ENCODE measurements at places on chromosomes 6 and 20.

- no peak for DNase-seq
Measured at GRCh38 chr20:768426-768978, at the start of gene SLC52A3. Gene SLC52A3, minus strand, starts transcription at chr20:768500. Its CDS starts 2,726 bp downstream, at chr20:765774.

GRCh38 chr20:46520976-46521579 is 7.7 kb upstream of the ZNF334 start:
- no peak for DNase-seq

GRCh38 chr6:157538168-157538567 is 157.2 kb downstream of the ZDHHC14 start:
- DNase-seq, result no peak

DNA sequence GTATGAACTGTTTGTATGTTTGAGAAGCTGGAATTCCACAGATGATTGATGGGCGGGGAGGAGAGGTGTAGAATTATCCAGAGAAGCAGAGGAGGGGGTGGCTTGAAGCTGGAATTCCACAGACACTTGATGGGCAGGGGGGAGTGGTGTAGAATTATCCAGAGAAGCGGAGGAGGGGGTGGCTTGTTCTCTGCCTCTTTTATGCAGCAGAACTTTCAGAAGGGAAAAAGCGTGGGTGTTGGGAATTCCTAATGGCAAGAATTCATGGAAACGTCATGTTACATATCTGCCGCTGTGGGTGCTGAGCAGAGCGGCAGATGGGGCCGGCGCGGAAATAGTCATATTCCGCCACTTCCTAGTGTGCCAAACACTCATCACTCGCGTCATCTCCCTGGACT is 167.9 kb upstream of the KCNG1 start:
- no peak for DNase-seq

- DNase-seq, result no peak
Measured at GRCh38 chr6:134621858-134622257, 303.9 kb upstream of the SGK1 start.

- no peak for DNase-seq
Measured at GRCh38 chr20:40207655-40208054, 481.4 kb downstream of the MAFB start.

- DNase-seq, result no peak
Measured at GRCh38 chr6:41716516-41717391, 18.7 kb downstream of the TFEB start.

DNA sequence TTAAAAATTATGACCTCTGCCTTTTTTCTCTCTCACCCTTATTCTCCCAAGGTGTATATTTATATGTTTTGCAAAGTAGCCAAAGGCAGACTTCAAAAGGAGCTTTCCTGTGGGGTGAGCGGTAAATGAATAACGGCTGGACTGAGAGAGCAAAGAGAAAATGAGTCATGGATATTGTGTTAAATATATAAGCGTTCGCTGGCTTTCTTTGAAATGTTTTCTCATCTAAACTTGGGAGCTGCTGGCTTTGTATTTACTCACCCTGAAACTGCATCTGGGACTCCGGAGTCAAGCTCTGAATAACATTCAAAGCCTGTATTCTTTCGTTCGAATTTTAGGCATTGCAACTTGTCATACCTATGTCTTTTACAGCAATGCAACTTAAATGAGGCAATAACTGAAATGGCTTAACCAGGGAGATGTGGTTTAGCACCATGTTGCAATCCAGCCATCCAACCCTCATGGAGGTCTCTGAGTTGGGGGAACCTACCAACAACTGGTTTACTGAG is 32.0 kb downstream of the ATXN1 start:
- DNase-seq, result no peak

DNA sequence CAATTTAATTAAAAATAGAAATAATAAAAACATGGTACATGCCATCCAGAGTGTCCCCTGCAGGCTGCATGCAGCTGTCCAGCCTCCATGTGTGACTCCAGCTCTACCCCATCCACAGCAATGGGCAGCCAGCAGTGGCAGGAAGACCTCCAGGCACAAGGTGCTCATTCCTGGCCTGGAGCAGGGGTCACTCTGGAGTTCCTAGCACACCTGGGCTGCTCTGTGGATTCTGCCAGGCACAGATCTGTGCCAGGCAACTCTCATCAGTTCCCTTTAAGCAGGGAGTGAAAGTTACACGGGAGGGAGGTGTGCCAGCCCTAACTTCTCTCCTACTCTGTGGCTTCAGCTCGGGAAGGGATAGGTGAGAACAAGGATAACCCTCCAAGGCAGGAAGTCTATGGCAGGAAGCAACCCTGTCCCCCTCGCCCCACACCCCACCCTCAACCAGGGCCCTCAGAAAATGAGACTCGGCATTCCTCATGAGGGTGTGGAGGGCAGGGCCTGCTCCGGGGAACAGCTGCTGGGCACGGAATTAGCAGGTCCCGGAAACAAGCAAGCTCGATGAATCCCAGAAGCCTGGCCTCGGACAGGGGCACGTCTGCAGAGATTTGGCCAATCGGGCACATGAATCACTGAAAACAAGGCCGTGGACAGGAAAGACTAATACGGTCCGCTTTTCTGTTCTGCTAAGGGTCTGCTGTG is 10.0 kb downstream of the JPH2 start:
- no peak for DNase-seq

- no peak for DNase-seq
Measured at GRCh38 chr6:169780571-169781091, 29.2 kb downstream of the ERMARD start.

- DNase-seq, result no peak
Measured at GRCh38 chr20:43188861-43189553, 699 bp downstream of the PTPRT start.

- no peak for DNase-seq
Measured at GRCh38 chr6:38415231-38416005, 224.3 kb downstream of the BTBD9 start.

GRCh38 chr6:91539456-91539855 is 952.6 kb upstream of the MAP3K7 start:
- no peak for DNase-seq

GRCh38 chr20:21202259-21202658 is 76.4 kb downstream of the KIZ start:
- DNase-seq, result no peak

- no peak for DNase-seq
Measured at GRCh38 chr20:20217621-20218020, 150.3 kb upstream of the INSM1 start.

DNA sequence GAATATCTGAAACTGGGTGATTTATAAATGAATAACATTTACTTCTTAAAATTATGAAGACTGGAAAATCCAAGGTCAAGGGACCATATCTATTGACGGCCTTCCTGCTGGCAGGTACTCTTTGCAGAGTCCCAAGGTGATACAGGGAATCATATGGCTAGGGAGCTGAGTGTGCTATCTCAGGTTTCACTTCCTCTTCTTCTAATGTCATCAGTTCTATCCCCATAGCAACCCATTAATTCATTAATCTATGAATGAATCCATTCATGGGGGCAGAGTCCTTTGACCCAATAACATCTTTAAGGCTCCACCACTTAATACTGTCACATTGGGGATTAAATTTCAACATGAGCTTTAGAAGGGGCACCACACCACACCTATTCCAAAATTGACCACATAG is 772.0 kb downstream of the HACE1 start:
- DNase-seq, result no peak

- DNase-seq, result no peak
Measured at GRCh38 chr20:1440024-1440423, 26.6 kb downstream of the NSFL1C start.

DNA sequence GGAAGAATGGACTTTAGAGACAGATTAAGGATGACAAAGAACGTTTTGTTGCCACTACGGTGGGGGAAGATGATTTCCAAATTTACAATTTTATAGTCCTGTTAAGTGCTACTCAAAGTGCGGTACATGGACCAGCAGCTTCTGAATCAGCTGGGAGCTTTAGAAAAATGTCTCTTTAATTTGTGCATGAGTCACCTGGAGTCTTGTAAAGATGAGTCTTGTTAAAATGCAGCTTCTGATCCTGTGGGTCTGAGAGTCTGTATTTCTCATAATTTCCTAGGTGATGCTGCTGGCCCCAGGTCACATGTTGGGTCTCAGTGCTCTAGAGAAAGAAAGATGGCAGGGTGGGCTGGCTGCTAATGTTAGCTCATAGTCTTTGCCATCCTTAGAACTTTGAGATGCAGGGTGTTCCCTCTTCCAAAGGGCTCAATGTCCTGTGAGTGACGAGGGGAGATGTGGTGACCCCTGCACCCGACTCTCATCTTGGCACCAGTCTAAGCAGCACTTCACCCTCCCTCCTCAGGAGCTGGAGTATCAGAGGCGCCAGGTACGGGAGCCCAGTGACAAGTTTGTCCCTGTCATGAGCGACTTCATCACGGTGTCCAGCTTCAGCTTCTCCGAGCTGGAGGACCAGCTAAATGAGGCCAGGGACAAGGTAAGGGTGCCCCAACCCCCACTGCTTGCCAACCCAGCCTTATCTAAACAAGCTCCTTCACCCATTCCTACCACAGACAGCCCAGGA is 34.5 kb downstream of the MOCS1 start:
- DNase-seq, result no peak

DNA sequence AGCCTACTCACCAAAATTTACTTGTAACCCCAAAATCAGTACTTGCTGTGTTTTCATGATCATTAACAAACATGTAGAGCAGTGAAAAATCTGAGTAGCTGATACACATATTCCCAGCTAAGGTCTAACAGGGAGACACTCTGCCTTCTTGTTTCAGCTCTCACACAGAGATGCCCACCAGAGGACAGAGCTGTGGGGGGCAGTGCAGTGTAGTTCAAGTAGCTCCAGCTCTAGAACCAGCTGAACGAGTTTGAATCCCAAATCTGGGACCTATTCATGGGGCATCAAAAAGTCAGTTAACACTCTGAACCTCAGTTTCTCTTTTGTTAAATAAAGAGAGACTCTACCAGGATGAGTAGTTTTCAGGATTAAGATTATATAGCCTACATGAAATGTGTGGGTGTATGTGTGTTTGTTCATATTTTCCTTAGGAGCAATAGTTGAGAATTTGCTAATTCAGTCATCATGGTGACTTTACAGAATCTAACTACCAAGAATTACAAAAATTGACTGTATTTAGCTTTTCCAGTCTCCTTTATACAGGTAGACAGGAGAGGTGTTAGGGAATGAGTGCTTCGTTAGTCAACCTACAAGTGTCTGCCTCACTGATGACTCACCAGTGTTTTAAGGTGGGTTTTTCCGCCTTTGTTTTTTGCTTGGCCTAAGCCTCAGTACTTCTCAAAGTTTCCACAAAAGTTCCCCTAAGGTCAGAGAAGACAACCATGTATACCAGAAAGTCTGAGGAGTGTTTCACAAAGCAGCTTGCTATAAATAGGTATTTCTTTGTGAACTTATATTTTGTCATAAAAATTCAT is 164.0 kb upstream of the RUNX2 start:
- no peak for DNase-seq

DNA sequence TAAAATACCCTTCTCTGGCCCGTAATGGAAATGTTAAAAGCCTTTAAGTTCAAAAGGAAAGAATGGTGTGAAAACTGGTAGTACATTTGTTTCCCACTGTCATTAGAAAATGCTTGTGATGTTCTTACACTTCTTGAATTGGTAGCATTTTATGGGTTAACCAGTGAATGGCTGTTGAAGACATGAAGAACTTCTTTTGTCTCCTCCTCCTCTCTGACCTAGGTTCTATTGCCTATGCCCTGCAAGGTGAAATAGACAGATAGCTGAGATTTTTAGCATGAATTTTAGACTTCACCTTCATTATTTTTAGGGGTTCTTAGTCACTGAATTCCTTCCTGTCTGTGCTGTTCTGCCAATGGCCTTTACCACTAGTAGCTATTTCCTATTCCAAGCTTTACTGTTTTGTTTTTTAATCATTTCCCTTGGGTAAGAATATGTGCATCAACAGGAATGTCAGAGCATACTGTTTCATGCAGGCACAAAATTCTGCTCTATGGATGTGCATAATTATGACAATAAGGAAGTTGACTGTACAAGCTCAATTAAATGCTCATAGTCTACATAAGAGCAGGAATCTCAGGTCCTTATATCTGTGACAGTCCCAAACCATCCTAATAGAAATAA is 4.9 kb downstream of the TNFAIP3 start:
- no peak for DNase-seq

DNA sequence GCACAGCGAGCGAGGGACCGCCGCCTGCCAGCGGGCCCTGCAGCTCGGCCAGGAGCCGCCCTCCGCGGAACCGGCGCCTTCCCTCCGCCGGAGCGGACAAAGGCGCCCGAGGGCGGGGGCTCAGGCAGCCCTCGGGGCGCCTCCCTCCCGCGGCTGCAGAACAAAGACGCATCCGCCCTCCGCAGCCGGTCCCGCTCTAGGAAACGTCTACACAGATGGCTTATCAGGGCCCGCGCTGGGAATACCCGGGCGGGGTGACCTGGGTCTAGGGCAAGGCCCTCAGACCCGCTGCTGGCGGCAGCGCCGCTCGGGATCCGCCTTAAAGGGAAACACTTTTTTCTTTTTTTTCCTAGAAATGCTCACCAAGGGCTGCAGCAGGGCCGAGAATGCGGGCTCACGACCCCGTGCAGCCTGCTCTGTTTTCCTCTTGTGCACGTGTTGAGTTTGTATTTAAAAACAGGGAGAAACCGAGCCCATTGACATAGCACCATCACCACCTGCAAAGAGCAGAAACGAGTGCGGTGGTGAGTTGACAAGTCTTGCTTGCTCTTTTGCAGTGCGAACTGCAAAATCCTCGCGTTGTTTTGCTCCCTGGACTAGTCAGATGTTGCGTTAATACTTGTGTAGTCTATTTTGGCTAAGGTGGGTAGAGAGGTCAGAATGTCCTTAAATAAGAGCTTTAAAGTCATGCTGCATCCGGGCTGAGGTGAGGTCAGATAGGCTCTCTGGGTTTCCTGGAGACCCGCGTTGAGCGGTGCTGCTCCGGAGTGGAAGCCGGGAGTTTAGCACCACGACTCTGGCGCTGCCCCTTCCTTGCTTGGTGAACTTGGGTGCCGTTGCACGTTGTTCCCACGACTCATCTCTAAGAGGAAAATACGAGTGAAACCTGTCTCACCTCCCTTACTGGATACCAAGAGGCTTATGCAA is 1.1 kb upstream of the RPS6KA2 start:
- no peak for DNase-seq

- no peak for DNase-seq
Measured at GRCh38 chr6:41786451-41787218, 859 bp upstream of the TOMM6 start.

DNA sequence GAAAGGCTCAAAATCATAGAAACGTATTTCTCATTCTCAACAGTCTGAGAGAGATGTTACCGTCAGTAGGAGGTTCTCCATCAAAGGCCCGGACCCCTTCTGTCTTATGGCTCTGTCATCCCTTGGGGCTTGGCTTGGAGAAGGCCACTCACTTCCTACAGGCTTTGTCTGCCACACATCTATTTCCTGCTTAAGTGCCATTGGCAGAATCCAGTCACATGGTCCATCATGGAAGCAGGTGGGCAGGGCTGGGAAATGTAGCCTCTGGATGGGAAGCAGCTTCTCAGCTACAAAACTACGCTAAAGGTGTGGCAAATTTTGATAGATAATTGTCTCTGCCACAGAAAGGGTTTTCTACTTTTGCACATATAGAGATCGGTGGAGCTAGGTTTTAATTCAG is 12.6 kb upstream of the ZFP64 start:
- DNase-seq, result no peak

All from cerebellar nuclear complex (tissue), 1 donor.